Fibroblast of the aortic adventitia (primary cell): ENCODE measurements at places on chromosomes 7 and 10. TPM values are rescaled to one million over a fixed set of nuclear protein-coding genes. Genes with fewer than 3 reads are reported as not detected.

GRCh38 chr7:140591180-140591902 is 49.3 kb downstream of the DENND2A start:
- no peak for DNase-seq

- DNase-seq = no peak
Measured at GRCh38 chr7:144736880-144737493, 98.9 kb downstream of the TPK1 start.

GRCh38 chr10:97922022-97922758 is 72.5 kb downstream of the GOLGA7B start:
- DNase-seq = no peak

- DNase-seq = no peak
Measured at GRCh38 chr10:69641261-69641980, 11.4 kb downstream of the FAM241B start.

DNA sequence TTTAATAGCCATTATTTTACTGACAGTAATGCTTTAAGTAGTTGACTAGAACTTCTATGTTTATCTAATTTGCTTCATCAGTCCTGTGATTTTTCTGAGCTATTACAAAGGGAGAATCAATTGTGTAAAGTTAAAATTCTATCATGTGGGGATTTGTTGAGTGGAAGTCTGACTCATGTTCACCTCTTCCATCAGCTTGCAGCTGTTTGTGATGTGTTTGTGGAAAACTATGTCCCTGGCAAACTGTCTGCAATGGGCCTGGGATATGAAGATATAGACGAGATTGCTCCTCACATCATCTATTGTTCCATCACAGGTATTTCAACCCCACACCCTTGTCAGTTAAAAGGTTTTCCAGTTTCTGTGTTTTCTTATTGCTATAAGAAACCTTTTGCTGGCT is 59.9 kb downstream of the SUGCT start:
- peak; percentile 69 for DNase-seq

DNA sequence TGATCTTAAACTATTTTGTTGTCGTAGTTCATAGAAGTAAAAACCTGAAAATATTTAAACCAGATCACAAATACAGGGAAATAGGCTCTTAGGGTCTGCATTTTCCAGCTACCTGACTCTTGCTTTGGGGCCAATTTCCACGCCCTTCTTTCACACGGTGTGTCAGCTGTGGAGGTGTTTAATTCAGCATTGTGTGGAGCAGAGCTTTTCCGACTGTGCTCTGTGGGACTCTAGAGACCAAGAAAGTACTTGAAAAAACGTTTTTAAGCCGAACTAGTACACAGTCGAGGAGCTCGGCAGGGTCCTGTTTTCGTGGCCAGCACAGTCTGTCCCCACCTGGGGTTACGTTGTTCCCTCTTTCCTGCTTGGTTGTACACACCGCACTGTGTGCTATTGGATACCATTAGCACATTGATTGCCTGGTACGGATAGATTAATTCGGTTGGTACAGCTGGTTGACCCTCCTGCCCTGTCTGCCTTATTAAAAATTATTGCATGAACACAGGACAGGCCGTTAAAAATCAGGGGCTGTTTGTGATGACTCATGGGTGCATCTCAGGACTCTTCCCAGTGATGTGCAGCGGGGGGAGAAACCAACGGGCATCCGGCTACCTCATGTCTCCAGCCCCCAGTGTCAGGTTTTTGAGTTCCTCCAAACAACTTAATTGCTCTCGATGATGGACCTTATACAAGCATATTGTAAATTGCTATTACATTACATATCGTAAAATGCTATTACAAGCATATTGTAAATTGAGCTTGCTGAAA is 80.7 kb upstream of the BTBD16 start:
- no peak for DNase-seq

GRCh38 chr7:7979558-7979957 is 11.0 kb downstream of the GLCCI1 start:
- DNase-seq = no peak

Gene VENTX
- total RNA-seq = not detected in 2 replicates
